ENCODE measurements at places on chromosomes 1 and 21.

- DNase-seq, result no peak
Observed at GRCh38 chr21:43622796-43623195, 36.5 kb downstream of the HSF2BP start.

GRCh38 chr1:241631674-241632073 is 8.5 kb downstream of the CHML start:
- DNase-seq, result no peak

GRCh38 chr1:115224636-115225035 is 113.4 kb downstream of the NGF start:
- no peak for DNase-seq

DNA sequence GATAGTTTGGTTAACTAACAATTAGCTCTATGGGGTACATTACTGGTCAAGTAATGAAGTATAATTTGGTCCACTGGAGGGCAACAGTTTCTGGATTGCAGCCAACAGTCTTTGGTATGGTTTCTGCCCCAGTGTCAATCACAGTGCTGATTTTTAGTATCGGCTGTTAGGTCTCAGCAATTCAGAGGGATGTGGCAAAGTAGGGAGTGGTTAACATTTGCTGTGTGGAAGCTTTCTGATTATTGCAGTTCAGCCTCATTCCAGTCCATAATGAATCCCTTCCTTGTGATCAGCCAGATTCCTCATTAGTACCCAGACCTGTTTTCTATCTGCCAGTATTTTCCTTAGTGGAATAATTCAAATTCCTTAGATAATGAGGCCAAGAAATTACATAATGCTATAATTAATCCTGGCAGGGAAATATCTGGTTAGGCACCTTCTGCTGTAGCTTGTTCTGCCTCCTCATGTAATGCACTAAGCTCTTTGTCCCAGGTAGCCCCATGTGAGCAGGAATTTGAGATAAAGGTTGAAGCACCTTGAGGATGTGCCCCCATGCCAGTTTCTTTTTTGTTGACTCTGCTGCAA is 14.0 kb downstream of the F3 start:
- no peak for DNase-seq

GRCh38 chr1:230332061-230332460 is 94.1 kb downstream of the PGBD5 start:
- DNase-seq, result no peak

- no peak for DNase-seq
Observed at GRCh38 chr1:112006416-112007025, 17.1 kb upstream of the KCND3 start.

DNA sequence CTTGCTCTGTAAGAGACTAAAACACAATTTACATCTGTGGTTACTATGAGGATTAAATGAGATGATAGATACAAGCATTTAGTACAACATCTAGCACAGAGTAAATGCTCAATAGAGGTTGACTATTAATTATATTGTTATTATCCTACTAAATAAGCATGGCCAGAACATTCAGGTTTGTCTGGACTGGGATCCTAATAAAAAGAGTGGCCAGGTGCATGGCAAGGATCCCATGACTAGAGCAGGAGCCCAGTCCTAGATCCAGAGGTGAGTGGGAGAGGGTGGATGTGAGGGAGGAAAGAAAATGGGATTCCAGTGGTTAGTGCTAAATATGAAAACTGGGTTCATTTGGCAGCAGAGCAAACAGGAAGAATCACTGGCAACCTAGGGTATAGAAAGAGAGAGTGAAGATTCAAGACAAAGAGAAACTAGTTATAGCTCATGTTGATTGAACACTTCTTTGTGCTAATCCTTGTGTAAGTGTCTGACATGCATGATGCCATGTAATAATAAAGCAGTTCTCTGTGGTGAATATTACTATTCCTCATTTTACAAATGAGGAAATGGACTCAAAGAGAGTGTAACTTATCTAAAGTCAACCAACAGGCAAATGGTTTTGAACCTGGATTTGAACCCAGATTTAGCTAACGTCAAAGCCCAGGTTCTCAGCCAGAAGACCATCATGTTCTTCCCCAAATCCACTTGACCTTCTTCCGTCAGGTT is 71.1 kb upstream of the FGGY start:
- DNase-seq, result no peak

DNA sequence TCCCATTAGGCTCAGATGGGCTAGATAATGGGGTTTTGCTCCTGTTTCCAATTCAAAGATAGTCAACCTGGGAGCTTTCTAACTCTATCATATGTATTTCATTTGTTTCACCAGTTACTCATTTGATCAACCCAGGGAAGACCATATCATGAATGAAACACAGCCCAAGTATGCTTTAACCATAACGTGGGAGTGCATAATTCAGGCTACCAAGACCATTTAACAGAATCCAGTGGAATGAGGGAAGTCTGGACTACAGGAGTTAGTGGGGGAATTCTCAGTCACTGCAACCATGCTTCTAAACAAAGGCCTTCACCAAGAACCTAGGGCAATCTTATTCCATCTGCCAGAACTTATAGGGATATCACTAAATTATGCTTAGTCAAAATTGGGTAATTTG is 15.0 kb upstream of the SLC16A1 start:
- no peak for DNase-seq

DNA sequence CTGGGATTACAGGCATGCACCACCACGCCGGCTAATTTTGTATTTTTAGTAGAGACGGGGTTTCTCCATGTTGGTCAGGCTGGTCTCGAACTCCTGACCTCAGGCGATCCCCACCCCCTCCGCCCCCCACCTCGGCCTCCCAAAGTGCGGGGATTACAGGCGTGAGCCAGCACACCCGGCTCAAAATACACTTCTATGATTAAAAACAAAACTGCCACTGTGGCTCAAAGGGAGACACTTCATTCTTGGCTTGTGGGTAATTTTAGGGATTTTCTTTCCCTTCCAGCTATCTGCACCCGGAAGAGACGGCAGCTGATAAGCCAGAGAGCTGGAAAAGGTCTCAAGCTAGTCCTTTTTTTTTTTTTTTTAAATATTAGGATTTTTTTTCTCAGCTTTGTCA is 24.5 kb downstream of the TMPRSS2 start:
- no peak for DNase-seq

DNA sequence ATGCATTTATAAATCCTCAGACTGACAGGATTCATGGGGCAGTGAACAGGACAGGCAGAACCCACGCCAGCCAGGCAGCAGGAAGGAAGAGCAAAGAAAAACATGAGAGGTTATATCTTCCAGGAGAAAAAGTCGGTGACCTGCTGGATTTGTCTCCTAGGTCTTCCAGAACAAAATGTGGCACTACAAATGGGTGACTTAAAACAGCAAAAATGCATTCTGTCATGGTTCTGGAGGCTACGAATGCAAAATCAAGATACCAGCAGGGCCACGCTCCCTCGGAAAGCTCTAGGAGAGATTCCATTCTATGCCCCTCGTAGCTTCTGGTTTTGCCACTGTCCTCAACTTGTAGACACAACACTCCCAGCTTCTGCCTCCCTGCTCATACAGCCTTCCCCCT is 63.4 kb downstream of the PSMG1 start:
- no peak for DNase-seq

DNA sequence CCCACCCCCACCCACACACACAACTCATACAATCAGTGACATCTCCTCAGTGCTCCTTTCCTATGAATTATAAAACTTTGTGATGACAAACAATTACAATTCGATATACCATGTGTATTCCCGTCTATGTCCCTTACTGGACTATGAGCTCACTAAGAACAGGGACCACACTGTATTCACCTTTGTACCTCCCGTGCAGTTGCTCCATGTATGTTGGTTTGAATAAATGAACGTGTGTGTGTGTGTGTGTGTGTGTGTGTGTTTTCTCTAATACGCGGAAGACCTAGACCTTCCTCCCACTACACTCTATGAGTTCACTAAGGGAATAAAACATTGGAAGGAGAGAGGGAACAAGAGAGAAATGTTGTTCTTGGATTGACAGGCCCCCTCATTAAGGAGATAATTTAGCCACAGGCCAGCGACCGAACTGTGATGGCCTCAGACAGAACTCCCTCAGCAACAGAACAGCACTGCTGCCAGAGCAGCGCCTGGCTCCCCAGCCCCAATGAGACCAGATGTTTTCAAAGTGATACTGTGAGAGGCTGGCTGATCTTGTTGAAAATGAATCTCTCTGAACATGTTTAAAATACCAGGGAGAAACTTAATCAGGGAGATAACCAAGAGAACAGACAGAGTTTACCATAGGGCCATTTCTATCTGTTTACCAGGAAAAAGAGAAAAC is 21.7 kb downstream of the BCAR3 start:
- no peak for DNase-seq

- no peak for DNase-seq
Observed at GRCh38 chr1:6185635-6186382, 5.7 kb upstream of the CHD5 start.

GRCh38 chr1:204448344-204448964 is 36.8 kb upstream of the PPP1R15B start:
- no peak for DNase-seq

GRCh38 chr21:36337099-36337509 is 17.1 kb downstream of the MORC3 start:
- DNase-seq, result no peak

GRCh38 chr1:197441999-197442414 is 174.0 kb downstream of the CRB1 start:
- no peak for DNase-seq

All from AG09319 (cell line).